Prostate gland (tissue), 2 donors: ENCODE measurements at places on chromosomes 2 and 18. TPM values are rescaled to one million over a fixed set of nuclear protein-coding genes. Genes with fewer than 3 reads are reported as not detected.

MROH2A gene
- total RNA-seq = not detected

DNA sequence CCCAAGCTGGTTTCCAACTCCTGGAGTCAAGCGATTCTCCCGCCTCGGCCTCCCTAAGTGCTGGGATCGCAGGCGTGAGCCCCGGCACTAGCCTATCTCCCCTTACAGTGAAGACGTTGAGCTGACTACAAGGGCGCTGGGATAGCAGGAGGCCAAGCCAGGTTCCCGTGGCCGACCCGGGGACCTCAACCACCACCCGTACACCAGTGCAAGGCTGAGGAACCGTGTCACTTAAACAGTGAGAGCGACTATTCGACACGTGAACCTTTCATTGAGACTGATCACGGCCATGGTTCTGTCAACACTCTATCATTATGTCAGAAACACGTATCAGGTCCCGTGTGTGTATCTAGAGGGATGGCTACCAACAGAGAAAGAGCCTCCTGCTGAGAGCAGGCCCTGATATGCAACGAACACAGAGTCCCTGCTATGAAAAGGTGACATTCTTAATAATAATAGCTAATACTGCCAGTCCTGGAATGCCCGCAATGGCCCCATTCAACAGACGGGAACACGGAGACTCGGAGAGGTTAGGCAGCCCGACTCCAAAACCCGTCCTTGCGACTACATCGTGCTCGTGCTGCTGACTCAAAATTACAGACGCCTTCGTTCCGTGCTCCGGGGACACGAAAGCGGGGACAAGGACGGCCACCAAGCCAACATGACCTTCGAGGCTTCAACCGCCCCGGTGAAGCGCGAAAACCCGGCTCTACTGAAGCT is 833 bp downstream of the AFG3L2 start:
- peak overlapping the region; percentile 84 for H3K4me3 ChIP-seq
- peak overlapping the region; percentile 97 for H3K27ac ChIP-seq
- no peak for DNase-seq
- H3K27me3 ChIP-seq = no peaks in the 10 kb centered on the region

RSAD2 gene
- 8.3 TPM for total RNA-seq

DNA sequence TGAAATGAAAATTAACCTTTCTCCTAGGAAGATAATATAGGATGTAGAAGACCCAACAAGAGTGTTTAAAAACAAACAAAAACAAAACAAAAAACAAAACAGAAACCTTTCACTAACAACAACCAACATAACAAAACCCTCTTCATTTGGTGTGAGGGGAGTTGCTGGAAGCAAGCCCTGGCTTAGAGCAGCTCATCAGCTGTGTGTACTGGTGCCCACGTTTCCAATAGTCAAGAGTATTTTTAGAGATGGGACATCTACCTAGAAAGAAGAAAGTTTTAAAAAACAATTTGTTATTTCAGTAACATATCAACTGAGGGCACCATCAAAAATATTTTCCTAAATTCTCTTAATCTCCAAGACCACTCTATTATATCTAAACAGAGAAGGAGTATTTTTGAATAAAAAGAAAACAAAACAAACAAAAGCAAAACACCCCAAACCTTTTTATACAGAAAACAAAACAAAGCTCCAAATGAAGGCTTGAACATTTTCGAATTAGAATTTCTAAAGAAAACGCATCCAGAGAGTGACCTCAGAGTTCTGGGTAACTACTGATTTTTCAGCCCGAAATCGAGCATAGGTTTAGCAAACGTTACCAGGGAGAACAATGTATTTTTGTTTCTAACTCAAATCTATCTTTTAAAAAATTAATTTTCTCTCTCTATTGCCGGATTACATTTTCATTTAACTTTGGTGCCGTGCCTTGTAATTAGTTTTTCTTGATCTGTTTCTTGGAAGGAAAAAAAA is 134.6 kb downstream of the INSIG2 start:
- no peak overlapping the region for H3K4me3 ChIP-seq
- peaks cover 32% of the 10 kb centered on the region for H3K27me3 ChIP-seq
- H3K27ac ChIP-seq = no peak overlapping the region
- DNase-seq = no peak

RAB1A gene
- 50.3 TPM for total RNA-seq

GRCh38 chr2:151051574-151052220 is 210.0 kb downstream of the RBM43 start:
- no peaks in the 10 kb centered on the region for H3K4me1 ChIP-seq
- no peak overlapping the region for H3K4me3 ChIP-seq
- H3K27ac ChIP-seq = no peak overlapping the region

GNLY gene
- total RNA-seq = 0.68 TPM

ANKAR gene
- 13.5 TPM for total RNA-seq

SP5 gene
- total RNA-seq = 4.2 TPM

INHA gene
- total RNA-seq = 0.96 TPM

GRCh38 chr2:54672590-54673456 is 50.6 kb upstream of the EML6 start:
- H3K4me3 ChIP-seq = no peak overlapping the region
- no peaks in the 10 kb centered on the region for H3K27me3 ChIP-seq
- no peak for DNase-seq

DNA sequence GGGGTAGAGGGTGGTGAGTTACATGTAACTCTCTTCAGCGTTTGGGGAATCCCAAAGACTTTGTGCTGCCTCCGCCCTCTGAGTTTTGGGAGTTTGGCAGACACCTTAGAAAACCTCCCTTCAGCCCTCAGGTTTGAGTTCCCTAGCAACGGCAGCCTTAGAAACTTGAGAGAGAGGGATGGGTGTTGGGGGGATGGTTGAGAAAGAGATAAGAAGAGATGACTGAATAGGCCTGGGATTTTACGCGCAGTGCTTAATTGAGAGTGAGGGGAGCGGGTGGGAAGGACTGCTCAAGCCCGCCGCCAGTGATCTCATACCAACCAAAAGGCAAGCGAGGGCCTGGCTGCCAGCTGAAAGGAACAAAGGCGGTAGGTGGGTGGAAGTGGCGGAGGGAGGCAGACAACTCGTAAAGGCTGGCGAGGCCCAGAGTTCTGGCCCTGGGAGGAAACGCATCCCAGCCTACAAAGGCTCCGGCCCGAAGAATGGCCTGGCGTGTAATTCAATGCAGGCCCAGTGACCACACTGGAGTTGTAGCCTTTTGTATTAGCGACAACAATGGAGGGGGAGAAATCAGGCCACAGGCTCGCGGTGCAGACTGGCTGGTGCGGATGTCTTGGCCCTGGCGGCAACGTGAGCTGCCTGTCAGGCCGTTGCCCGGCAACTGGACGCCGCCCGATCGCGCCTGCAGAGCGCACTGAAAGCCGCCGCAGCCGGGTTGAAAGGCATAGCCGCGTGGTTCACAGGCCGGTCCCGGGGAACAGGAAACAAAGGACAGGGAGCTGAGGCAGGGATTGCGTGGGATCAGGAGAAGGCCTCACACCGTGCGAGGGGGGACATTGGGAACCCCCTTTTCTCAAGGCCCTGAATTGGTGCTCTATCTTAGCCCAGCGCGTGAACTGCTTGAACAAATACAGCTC is 39.9 kb upstream of the DARS1 start:
- DNase-seq = peak; percentile 74
- no peak overlapping the region for H3K4me3 ChIP-seq
- no peak overlapping the region for H3K27ac ChIP-seq
- no peaks in the 10 kb centered on the region for H3K36me3 ChIP-seq

DNA sequence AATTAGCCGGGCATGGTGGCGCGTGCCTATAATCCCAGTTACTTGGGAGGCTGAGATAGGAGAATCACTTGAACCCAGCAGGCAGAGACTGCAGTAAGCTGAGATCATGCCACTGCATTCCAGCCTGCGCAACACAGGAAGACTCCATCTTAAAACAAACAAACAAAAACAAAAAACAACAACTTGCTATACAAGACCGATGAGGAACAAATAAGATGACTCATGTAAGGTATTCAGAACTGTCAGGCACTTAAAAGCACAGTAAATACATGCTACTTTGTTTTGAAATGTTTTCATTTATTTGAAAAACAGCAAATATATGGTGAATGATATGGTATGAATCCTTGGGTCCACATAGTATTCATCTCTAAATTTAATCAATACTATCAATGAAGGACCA is 66.7 kb downstream of the TRIP12 start:
- H3K36me3 ChIP-seq = no peaks in the 10 kb centered on the region
- no peak for DNase-seq
- H3K27ac ChIP-seq = no peak overlapping the region
- H3K4me1 ChIP-seq = no peaks in the 10 kb centered on the region
- no peaks in the 10 kb centered on the region for H3K27me3 ChIP-seq
- no peak overlapping the region for H3K4me3 ChIP-seq
